ENCODE measurements at places on chromosomes 2 and 18.

DNA sequence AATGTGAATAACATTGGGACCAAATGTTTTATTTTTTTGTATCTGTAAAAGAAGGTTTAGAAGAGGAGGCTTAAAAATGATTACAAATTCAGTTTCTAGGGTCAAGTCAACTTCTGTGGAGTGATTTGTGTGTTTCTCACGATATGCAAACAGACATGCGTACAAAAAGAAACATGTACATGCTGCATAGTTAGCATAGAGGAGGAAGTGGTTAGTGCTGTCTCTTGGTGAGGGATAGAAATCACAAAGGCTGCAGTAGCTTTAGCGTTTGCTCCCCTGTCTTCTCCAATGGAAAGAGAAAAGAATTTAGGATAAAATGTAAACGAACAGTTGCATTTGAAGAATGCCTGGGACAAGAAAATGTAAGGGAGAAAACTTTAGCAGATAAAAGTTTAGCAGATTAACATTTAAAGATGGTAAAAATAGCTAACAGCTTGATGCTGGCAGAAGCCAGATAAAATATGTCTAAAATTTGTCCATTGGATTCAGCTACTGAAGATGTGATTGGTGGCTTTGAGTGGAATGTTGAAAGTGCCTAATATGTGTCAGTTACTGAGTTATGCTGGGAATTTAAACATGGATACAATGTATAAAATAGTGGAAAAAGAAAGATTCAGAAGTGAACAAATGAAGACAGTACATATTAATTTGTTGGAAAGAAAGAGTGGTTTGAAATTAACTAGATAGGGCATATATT lies 44.9 kb downstream of the MALT1 start:
- no peak for DNase-seq

- DNase-seq = no peak
Measured at GRCh38 chr2:189466656-189467055, 25.4 kb downstream of the WDR75 start.

GRCh38 chr18:67367540-67367939 lies 149.0 kb downstream of the DSEL start:
- DNase-seq = no peak

GRCh38 chr18:11167778-11168177 lies 18.4 kb upstream of the PIEZO2 start:
- no peak for DNase-seq

DNA sequence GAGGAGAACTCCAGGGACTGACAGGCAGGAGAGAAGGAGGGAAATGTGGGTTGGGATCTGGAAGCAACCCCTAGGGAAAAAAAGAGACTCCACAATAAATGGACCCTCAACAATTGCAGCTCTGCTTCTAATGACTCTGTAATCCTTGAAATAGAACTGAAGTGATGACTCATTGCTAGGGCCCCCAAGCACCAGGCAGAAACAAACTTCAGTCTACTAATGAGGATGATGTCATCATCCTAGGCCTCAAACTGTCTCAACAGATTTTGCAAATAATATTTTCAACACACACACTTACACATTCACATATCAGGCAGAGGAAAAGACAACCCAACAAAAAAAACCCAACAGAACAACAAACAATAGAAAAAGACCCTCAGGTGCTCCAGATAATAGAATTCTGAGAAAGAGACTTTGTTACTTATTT lies 143.3 kb downstream of the HDAC4 start:
- DNase-seq = no peak

- DNase-seq = no peak
Measured at GRCh38 chr2:75523313-75524275, 37.1 kb downstream of the EVA1A start.

- DNase-seq = no peak
Measured at GRCh38 chr2:164678631-164679149, 57.4 kb upstream of the GRB14 start.

GRCh38 chr2:187580462-187581124 lies 26.4 kb upstream of the TFPI start:
- DNase-seq = no peak

DNA sequence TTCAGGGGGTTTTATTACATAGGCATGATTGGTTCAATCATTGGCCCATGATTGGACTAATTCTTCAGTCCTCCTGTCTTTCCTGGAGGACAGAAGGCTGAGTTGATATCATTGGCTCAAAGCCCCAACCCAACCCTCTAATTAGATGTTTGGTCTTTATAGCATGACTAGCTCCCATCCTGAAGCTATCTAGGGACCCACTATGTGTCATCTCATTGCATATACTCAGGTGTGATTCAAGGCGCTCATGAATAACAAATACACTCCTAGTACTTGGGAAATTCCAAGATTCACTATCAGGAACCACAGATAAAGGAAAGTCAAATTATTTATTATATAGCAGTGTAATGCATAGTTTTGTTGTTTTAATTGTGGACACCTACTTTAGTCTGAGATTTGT lies 24.9 kb upstream of the NBEAL1 start:
- DNase-seq = no peak

DNA sequence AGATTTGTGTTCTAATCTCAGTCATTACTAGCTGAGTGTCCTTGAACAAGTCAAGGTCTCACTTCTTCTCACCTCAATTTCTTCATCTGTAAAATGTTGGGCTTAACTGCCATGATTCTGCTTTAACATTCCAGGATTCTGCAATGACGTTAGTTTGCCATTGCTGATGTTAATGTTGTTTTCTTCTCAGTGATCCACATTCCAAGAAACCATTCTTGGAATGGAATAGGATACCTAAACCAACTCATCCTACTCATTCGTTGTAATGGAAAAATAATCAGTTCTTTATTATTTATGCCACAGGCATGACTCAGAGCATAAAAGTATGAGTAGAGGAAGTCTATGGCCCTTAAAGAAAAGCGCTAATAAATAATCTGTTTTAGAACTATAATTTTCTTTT lies 140.2 kb upstream of the ETAA1 start:
- no peak for DNase-seq

DNA sequence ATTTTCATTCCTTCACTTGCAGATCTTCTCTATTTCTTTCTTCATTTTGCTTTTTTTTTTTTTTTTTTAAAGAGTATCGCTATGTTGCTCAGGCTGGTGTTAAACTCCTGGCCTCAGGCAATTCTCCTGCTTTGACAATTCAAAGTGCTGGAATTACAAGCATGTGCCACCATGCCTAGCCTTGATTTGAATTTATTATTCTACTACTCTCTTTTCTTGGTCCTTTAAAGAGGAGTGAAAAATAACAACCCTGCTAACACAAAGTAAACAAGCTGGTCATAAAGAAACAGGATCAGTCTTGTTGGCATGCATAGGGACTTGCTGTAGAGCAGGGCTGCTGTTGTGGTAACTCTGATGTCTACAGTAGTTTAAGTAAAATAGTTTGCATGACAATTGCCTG lies 1615.3 kb upstream of the ZEB2 start:
- DNase-seq = no peak

- no peak for DNase-seq
Measured at GRCh38 chr2:104408266-104408665, 445.6 kb upstream of the POU3F3 start.

GRCh38 chr2:191811807-191812602 lies 34.9 kb downstream of the CAVIN2 start:
- DNase-seq = no peak

DNA sequence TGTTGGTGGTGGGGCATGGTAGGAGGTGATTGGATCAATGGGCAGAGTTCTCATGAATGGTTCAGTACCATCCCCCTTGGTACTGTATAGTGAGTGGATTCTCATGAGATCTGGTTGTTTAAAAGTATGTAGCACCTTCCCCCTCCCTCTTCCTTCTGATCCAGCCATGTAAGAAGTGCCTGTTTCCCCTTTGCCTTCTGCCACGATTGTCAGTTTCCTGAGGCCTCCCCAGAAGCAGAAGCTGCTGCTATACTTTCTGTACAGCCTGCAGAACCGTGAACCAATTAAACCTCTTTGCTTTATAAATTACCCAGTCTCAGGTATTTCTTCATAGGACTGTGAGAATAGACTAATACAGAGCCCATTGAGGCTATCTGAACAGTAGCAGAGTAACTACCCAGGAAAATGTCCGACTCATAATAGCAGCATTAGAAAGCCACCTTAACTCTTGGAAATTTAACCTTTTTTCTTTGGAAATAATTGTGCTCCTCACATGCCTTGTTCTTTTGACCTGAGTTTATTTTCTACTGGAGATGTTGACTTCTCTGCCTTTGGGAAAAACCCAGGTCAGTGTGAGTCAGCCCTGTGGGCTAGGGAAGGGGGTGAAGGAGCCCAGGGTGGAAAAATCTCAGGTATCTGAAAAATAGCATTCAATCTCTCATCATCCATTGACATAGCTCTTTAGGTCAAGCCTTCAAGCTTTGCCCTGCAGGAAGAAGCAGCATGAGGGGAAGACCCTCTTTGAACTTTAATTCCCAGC lies 18.1 kb downstream of the CYP1B1 start:
- DNase-seq = no peak

- no peak for DNase-seq
Measured at GRCh38 chr2:64487256-64488049, 33.5 kb downstream of the LGALSL start.

DNA sequence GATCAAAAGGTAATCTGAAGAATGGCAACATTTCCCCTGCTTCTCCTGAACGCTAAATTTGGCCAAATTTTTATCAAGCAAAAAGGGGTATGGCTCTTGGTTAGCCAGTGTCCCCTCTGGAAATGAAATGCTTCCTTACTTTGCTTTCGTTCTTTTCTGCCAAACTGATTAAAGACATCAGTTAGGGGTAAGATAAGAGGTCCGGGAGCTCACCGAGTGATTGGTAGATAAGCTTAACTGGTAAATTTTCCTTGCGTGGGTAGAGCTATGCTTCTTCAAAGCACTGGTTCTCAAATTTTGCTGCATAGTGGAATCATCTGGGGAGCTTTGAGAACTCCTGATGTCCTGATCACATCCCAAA lies 62.7 kb upstream of the MAPRE2 start:
- DNase-seq = no peak

DNA sequence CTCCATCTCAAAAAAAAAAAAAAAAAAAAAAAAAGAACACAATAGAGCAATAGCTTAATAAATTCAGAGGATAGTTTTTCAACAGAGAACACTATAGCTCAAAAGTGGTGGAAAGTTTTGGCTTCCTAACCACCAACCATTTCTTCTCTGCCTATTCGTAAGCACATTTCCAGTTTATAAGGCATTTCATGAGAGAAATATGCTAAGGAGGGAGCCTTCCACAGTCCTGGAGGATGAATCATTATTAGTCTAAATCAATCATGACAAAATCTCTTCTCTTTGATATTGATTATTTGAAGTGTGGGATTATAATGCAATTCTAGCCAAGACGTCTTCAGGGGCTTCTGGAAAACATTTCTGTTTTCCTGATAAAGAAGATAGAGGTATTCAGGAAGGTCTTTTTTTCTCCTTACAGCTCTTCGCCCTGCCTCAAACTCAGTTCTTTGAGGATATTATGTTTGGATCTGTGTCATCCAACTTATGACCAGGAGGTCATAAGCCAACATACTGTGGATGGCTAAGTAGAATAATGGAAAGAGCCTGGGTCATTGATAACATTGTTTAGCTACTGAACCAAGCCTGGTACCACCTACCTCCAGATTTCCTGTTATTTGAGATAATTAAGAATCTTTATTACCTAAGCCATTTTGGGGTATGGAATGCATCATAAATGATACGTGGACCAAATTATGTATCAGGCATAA lies 207.3 kb downstream of the TRIB2 start:
- DNase-seq = no peak

- DNase-seq = no peak
Measured at GRCh38 chr2:212427638-212428037, 111.0 kb downstream of the ERBB4 start.

GRCh38 chr2:136019306-136019705 lies 33.9 kb upstream of the DARS1 start:
- DNase-seq = no peak

DNA sequence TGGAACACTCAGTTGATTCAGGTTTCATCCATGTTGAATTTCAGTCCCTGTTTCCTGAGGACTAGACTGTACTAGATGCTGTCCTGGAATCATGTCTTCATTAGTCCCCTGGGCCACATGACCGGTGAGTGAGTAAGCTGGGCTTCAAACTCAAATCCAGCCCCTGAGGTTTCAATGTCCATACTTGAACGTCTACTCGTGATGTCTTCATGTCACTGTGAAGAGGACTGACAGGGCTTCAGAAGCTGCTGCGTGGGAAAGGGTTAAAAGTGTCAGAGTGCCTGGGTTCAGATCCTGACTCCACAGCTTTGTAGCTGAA lies 101.2 kb downstream of the CDK15 start:
- DNase-seq = no peak

DNA sequence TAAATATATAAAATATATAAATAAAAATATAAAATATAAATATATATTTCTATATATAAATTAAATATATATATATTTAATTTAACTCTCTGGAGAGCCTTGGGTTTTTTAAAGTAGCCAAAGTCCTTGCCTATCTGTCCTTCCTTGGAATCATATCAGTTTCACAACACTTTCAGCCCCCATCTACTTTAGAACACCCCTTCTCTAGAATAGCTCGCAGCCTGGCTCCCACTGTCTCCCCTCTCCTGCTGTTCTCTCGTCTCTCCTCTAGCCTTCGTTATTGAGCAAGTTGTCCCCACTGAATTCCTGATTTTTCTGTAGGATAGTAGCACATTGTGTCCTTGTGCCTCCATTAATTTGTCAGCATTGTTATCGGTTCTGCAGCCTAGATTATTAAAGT lies 677.0 kb downstream of the RNF144A start:
- DNase-seq = no peak

- no peak for DNase-seq
Measured at GRCh38 chr2:101974663-101975062, 17.1 kb upstream of the IL1R2 start.

GRCh38 chr2:120741571-120742561 lies 6.2 kb downstream of the GLI2 start:
- DNase-seq = no peak

DNA sequence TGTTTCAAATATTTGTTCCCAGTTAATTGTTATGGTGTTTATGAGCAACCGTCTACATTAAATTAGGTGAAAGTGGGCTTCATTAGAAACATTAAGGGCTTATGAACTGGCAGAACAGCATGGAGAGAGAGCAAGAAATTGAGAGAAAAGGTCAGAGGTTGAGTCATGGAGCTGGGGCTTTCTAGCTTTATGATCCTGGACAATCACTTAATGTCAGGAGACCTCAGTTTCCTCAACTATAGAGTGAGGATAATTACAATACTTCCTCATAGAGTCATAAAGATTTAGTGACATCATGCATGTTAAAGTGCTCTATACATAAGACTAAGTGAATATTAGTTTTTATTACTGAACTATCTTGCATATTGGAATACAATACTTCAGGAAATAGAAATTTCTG lies 83.9 kb downstream of the PLCL1 start:
- no peak for DNase-seq

GRCh38 chr2:60710707-60711106 lies 45.4 kb upstream of the PAPOLG start:
- DNase-seq = no peak

DNA sequence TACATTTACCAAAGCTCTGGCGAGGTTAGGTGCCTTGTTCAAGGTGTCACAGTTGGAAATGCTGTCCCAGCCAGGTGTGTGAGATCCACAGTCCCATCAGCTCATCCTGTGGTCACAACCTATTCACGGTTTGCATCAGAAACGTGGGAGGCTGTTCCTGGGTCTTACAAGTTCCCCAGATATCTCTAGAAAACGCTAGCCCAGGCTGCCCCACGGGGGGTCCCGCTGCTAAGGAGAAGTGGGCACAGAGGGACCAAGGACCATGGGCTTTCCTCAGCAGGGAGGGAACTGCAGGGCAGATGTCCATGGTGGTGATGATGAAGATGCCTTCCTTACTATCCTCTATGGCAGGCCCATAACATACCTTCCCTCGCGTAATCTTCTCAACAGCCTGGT lies 649 bp downstream of the FECH start:
- DNase-seq = no peak
